Naive thymus-derived CD8-positive, alpha-beta T cell (primary cell): ENCODE measurements at places on chromosomes 6 and 20. TPM values are rescaled to one million over a fixed set of nuclear protein-coding genes. Genes with fewer than 3 reads are reported as not detected.
A peak's percentile ranks its signal among the peaks of the same experiment; 100 is the strongest.

RIMS1 gene
- total RNA-seq = not detected

BFSP1 gene
- total RNA-seq = not detected

NUP43 gene
- total RNA-seq = 62.0 TPM

HCRTR2 gene
- not detected for total RNA-seq

IP6K3 gene
- not detected for total RNA-seq

VNN1 gene
- not detected for total RNA-seq

LHFPL5 gene
- total RNA-seq = not detected

CD24 gene
- total RNA-seq = 3.4 TPM

- no peak overlapping the region for H3K27ac ChIP-seq
- no peak overlapping the region for H3K4me3 ChIP-seq
- H3K4me1 ChIP-seq = peaks cover 9% of the 10 kb centered on the region
- no peak for DNase-seq
- peaks cover 11% of the 10 kb centered on the region for H3K36me3 ChIP-seq
These were observed 214.4 kb downstream of the PTPRK start for GRCh38 chr6:128305976-128306375.

DNA sequence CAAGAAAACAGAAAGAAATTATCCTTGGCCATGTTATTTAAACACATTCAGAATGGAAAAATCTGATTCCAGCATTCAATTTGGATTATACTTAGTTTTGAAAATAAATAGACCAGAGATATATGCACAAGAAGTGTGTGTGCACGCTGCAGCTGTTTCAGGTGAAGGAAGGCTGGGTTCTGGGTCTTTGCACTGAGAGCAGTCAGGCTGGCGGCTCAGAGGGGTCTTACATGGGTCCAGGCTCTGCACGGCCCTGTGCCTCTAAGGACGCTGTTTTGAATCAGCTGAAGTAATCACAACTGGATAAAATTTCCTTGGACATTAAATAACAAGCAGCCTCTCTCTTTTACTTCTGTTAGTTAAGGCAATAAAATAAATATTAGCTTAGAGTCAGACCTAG lies 31.8 kb downstream of the GCLC start:
- no peak for DNase-seq
- no peaks in the 10 kb centered on the region for H3K4me1 ChIP-seq
- H3K27ac ChIP-seq = no peak overlapping the region
- H3K27me3 ChIP-seq = no peaks in the 10 kb centered on the region
- H3K4me3 ChIP-seq = no peak overlapping the region

GRCh38 chr20:51001430-51002265 lies 21.3 kb downstream of the KCNG1 start:
- H3K27me3 ChIP-seq = peaks cover 39% of the 10 kb centered on the region
- H3K27ac ChIP-seq = no peak overlapping the region
- H3K4me3 ChIP-seq = no peak overlapping the region
- no peaks in the 10 kb centered on the region for H3K36me3 ChIP-seq
- no peak for DNase-seq
- H3K4me1 ChIP-seq = no peaks in the 10 kb centered on the region

GRCh38 chr6:71248306-71248765 lies 40.3 kb upstream of the OGFRL1 start:
- H3K36me3 ChIP-seq = no peaks in the 10 kb centered on the region
- no peak overlapping the region for H3K4me3 ChIP-seq
- no peak for DNase-seq
- peaks cover 2% of the 10 kb centered on the region for H3K27me3 ChIP-seq

GRCh38 chr6:125296471-125296870 lies 5.3 kb downstream of the HDDC2 start:
- H3K27me3 ChIP-seq = no peaks in the 10 kb centered on the region
- H3K27ac ChIP-seq = no peak overlapping the region
- peaks cover 14% of the 10 kb centered on the region for H3K36me3 ChIP-seq
- no peak for DNase-seq
- H3K4me3 ChIP-seq = no peak overlapping the region
- peaks cover 73% of the 10 kb centered on the region for H3K4me1 ChIP-seq

DNA sequence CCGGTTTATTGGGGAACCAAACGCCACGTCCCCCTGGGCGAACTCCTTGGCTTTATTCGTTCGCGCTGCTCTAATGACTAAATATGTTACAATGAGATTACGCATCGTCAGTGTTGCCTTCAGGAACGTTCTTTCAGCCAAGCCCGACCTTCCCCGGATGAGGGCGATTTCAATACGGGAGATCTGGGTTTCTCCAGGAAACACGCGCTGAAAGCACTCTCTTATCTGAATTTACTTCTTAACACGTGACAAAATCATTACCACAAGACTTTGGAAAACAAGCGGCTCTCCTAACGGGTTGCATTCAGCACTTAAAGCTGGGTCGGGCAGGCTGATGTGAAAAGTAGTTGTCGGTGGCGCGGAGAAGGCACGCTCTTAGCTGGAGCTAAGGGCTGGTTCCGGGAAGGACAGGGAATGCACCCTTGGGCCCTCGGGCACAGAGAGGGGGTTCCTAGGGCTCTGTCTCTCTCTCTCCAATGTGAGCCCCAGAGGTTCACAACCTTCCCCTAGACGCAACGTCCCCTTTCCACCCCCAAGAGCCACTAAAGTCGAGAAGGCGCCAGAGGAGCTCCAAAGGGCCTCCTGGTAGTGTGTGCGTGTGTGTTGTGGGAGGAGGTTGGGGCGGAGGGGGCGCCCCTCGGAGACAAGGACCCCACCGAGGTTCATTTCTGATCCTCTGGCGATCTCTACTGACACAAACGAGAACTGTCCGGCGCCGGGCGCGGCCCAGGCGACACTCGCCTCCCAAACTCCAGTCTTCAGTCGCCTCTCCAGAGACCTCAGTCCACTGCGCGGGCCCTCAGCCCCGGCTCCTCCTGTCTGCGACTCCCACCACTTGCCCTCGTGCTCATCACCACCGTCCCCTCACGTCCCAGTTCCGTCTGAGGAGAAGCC lies 7.1 kb upstream of the NKX2-2 start:
- H3K36me3 ChIP-seq = no peaks in the 10 kb centered on the region
- peaks cover 92% of the 10 kb centered on the region for H3K27me3 ChIP-seq
- no peak overlapping the region for H3K27ac ChIP-seq
- DNase-seq = no peak

DNA sequence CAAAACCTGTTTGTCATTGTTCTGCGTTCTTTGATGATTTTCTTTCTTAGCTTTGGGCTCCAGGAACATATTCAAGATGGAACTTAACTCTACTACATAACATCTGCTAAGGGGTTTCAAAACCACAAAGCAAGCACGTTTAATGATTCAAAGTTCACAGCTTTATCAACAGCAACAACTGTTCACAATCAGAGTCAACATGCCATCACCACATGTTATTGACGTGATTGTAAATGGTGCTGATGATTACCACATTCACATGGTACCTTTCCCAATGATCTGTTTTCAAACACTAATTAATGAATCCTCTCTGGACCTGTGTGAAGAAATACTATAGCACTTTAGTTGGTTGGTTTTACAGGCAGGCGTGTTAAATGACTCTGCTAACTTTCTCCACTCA lies 180.6 kb upstream of the CEP162 start:
- no peak for DNase-seq
- no peak overlapping the region for H3K4me3 ChIP-seq

DNA sequence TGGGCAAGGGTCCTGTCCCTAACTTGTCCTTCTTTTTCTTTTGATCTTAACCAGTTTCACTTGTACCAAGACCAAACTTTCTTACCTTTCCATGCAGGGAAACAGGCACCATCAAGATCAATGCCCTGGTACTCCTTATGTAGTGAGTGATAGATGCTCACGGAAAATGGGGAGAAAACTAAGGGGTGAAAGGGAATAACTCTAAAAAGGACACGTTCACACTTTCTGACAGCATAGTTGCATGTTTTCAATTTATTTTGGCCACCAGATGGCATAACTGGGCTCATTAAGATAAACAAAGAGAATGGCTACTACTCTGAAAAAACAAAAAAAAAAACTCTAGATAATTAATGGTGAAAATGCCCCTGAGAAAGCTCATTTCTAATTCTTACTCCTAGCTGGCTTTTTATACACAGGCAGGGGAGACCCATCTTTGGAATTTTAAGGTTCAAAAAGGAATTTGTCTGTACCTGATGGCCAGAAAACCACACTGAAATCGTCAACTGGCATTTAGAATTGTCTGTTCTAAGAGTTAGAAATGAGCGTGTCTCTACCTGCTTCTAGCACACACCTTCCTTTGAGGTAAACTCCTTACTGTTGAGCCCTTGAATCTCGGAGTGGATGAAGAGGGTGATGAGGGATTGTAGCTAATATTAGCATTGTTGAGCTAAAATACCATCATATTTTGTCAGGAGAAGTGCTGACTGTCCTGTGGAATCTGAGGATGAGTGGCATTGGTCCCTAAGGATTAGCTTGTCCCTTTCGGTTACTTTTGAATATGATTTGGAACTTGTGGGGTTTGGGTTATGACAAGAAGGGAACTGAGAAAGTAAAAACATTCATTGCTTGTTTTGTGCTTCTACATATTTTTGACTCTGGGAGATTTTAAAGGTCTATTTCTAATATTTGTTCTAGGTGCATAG lies 62.2 kb upstream of the DDR1 start:
- peaks cover 72% of the 10 kb centered on the region for H3K4me1 ChIP-seq
- peak overlapping the region; percentile 18 for H3K27ac ChIP-seq
- H3K27me3 ChIP-seq = no peaks in the 10 kb centered on the region
- H3K36me3 ChIP-seq = no peaks in the 10 kb centered on the region

DNA sequence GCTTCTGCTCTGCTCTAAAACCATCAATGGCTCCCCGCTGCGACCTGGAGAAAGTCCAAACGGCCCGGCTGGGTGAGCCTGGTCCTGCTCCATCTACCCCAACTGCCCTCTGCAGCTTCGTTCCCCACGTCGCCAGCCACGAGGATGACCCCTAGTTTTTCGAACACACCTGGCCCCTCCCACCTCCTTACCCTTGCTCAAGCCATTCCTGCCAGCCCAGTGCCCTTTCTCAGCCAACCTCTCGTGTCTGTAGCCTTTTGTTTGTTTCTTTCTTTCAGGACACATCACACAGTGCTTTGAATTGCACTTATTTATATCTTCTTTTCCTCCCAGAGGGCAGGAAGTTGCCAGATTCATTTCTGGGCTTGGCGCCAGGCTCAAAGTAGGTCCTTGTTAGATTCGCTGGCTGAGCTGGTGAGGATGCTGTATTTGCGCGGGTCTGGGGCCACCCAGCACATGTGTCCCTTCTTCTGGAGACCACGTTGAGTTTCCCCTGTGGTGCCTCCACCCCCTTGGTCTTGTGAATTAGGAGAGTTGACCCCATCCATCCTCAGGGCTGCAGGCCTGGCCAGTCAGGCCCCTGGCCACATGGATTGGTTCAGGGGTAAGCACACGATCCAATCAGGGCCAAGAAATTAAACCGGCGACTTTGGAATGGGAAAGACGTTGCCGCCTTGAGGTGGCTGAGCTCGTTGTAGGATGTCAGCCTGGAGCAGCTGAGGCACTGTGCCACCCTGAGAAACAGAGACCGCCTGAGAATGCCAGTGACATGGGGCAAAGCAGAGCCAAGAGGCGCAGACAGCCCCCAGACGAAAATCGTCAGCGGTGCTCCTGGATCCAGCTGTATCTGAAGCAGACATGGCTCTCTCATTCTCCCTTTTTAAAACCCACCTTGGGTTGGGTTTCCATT lies 156.0 kb downstream of the CEBPB start:
- peaks cover 29% of the 10 kb centered on the region for H3K4me1 ChIP-seq
- H3K27ac ChIP-seq = no peak overlapping the region
- H3K36me3 ChIP-seq = no peaks in the 10 kb centered on the region
- H3K27me3 ChIP-seq = peaks cover 3% of the 10 kb centered on the region

DNA sequence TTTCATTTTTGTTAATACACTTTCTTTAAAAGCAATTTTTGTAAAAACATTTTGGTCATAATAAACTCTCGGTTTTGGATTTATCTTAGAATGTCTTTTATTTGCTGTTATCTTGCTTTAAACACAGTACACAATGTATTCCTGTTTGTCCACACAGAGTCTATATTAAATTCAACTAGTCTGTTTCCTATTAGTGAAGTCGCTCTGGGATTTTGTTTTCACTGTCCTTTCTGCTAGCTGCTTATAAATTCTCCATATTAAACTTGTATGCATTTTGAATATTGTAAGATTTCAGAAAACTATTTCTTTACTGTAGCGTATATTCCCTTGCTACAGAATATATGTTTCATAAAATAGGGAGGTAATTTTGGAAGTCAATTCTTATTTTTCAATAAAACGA lies 630.2 kb downstream of the HDGFL1 start:
- no peak overlapping the region for H3K27ac ChIP-seq
- no peaks in the 10 kb centered on the region for H3K4me1 ChIP-seq
- H3K4me3 ChIP-seq = no peak overlapping the region
- no peaks in the 10 kb centered on the region for H3K36me3 ChIP-seq

DNA sequence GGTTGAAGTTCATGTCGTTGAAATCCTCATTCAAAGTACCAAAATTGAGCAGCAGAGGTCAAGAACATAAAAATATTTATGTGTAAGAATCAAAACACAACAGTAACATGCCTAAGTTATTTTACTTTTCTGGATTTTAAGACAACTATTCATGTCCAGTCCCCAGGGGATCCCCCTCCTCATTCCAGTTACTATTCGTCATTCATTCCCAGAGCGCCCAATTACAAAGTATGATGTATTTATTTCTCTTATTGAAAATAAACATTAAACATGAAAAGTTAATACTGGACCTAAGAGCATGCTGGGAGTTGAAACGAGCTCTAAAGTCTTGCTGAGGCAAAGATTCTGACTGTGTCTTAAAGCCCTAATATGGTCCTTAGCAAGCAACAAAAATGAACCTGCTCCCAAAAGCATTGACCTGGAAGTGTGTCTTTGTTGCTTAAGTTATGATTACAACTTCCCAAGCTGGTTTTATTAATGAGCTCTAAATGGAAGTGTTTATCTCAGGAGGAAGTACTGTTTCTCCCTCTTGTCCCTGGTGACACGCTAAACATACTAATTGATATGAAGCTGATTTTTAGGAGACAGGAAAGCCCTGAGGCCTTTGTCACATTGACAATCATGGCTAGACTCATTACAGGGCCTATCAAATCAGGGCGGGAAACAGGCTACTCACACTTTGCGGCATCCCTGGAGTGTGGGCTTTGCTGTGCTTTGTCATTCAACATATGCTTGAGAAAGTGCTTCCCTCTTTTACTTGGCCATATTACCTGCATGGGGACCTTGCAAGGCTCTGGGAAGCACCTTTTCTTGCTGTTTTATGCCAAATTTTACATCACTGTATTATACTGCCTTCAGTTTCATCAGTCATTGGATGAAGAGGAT lies 192.2 kb upstream of the DTNBP1 start:
- no peak overlapping the region for H3K27ac ChIP-seq
- H3K4me1 ChIP-seq = no peaks in the 10 kb centered on the region
- H3K36me3 ChIP-seq = no peaks in the 10 kb centered on the region

DNA sequence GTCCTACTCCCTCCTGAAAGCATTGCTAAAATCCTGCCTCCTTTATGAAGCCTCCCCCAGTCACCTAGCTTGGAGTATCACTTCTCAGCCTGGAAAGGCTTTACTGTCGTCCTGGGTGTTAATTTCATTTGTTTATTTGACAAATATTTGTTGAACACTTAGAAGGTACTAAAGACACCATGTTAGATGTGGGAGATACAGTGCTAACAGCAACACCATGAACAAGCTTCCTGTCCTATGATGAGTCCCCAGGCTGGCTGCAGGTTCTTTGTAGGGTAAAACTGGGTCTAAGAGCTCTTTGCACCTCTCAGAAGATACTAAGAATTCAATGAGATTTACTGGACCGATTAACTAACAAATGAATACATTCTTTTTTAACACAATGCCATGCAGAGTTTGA lies 109.2 kb upstream of the TMEM170B start:
- H3K4me3 ChIP-seq = no peak overlapping the region
- peaks cover 14% of the 10 kb centered on the region for H3K4me1 ChIP-seq
- H3K36me3 ChIP-seq = no peaks in the 10 kb centered on the region

GRCh38 chr20:11137688-11138087 lies 463.9 kb upstream of the JAG1 start:
- no peak overlapping the region for H3K27ac ChIP-seq
- no peak for DNase-seq
- H3K36me3 ChIP-seq = peaks cover 4% of the 10 kb centered on the region
